ENCODE measurements at places on chromosomes 3 and 15. TPM values are rescaled to one million over a fixed set of nuclear protein-coding genes. Genes with fewer than 3 reads are reported as not detected.

GRCh38 chr3:114519415-114519814 is 225.6 kb downstream of the TIGIT start:
- DNase-seq, result no peak

DNA sequence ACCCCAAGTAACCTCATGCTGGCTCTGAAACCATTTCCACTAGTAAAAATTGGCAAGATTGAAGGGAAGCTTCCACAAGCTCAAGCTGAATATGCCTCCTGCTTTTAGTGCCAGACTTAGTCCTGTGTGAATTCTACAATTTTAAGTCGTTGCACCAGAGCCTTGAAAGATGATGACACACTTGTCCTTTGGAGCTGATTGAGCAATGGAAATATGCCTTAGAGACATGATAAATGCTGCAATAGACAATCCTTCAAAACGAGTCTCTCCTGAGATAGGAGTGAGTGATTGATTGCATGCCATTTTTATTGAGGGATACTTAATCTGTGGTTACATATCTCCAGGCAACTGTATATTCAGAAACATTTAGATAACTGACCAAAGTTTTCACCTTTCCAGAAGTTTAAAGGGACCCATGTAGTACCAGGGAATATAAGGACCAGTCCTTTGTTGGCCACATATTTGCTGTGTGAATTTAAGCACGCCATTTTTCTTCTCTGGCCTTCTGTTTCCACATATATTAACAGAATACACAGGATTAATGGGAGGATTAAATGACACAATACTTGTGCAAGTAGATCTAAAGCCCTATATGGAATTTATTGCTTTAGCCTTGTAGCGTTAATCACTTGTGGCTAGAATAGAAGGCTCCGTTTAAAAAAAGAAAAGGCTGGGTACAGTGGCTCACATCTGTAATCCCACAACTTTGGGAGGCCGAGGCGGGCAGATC is 65.1 kb downstream of the PPARG start:
- DNase-seq, result no peak

GRCh38 chr3:20905210-20905805 is 719.3 kb upstream of the SGO1 start:
- no peak for DNase-seq

- no peak for DNase-seq
These were observed 1087.1 kb upstream of the ALCAM start for GRCh38 chr3:104279617-104280016.

- DNase-seq, result no peak
These were observed 144.6 kb downstream of the SHOX2 start for GRCh38 chr3:157961665-157962064.

MCF2L2 gene
- total RNA-seq, result 8.0 TPM

DNA sequence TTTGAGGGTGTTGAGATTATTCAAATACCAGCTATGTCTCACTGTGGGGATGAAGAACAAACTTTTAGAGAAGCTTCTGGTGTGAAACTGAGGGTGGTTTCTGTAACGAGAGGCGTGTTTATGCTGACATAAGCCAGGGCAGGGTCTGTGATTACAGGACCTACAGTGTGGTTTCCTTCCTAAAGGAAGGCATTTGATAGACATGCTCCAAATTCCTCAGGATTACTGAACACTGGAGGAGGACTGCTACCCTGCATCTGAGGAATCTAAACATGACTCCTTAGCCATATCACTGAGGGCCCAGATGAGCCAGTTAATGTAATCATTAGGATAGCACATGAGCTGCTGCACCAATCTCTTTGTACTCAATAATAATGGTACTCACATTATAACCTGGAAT is 328.4 kb upstream of the UMPS start:
- no peak for DNase-seq

FSD2 gene
- total RNA-seq, result 0.28 TPM

GRCh38 chr3:100993309-100993708 is at the start of gene ABI3BP:
Gene ABI3BP, minus strand, starts transcription at chr3:100993421. Its CDS starts 37 bp downstream, at chr3:100993384.
- DNase-seq, result no peak

ZNF774 gene
- 1.6 TPM for total RNA-seq

DNA sequence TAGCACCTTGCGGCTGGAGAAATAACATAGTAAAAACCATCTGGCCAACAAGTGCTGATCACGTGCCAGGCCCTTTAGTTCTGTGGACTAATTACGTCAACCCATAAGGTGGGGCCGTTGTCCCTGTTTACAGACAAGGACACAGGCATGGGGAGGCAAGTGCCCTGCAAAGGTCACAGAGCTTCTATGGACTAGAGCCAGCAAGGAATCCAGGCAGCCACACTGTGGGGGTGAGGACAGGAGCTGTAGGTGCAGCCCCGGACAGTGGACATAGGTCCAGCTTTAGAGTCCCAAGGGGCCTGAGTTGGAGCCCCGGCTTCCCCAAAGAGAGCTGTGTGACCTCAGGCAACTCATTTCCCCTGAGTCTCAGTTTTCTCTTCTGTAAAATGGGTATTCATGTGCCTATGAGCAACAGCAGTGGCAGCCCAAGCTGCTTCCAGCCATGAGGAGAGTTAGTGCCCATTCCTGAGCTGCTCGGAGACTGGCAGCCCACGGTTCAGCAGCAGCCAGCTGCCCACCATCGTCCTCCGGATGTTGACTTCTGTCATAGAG is 13.9 kb downstream of the CHST13 start:
- no peak for DNase-seq

GRCh38 chr15:87599616-87600015 is 656.9 kb downstream of the NTRK3 start:
- no peak for DNase-seq

- DNase-seq, result no peak
These were observed 399 bp upstream of the SUCLG2 start for GRCh38 chr3:67654844-67655177.

HHLA2 gene
- total RNA-seq, result not detected

DNA sequence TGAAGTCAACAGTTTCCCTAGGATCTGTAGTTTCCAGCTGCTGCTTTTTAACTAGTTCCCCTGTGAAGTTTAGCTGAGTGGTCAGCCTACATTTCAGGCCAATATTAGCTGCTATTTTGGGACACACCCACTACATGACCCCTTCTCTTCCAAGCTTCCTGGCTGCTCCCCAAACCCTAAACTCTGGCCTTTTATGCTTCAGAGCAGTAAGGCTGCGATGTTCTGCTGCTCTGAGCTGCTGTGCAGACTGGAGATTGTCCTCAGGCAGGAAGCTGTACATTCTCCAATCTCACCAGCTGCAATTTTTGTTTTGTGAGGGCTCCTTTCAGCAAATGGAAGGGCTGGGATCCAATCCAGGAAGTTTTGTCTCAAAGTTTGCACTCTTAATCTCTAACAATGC is 48.0 kb upstream of the WDR72 start:
- no peak for DNase-seq

GRCh38 chr3:100761211-100761942 is 52.1 kb downstream of the TFG start:
- DNase-seq, result peak; percentile 35
